ENCODE measurements at places on chromosomes 4 and X.

GRCh38 chr4:176805155-176805554 lies 12.4 kb upstream of the VEGFC start:
- DNase-seq: no peak

DNA sequence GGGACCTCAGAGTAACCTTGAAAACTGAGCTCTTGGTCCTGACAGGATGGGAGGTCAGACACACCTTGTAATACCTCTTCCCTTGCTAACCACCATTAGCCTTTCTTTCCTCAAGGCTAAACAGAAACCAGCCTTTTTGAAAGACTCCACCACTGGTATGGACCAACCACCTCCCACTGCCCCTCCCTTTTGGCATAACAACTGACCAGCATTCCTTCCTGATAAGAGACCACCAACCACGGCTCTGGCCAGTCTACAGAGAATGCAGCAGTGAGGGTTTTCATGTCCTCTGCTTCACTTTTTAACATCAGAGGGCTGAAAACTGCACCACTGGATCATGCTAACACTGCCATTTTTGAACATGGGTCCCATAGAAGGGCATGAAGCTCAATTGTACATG lies 100.2 kb upstream of the MID1IP1 start:
- no peak for DNase-seq

GRCh38 chr4:155877971-155878370 lies 11.9 kb upstream of the ASIC5 start:
- no peak for DNase-seq

DNA sequence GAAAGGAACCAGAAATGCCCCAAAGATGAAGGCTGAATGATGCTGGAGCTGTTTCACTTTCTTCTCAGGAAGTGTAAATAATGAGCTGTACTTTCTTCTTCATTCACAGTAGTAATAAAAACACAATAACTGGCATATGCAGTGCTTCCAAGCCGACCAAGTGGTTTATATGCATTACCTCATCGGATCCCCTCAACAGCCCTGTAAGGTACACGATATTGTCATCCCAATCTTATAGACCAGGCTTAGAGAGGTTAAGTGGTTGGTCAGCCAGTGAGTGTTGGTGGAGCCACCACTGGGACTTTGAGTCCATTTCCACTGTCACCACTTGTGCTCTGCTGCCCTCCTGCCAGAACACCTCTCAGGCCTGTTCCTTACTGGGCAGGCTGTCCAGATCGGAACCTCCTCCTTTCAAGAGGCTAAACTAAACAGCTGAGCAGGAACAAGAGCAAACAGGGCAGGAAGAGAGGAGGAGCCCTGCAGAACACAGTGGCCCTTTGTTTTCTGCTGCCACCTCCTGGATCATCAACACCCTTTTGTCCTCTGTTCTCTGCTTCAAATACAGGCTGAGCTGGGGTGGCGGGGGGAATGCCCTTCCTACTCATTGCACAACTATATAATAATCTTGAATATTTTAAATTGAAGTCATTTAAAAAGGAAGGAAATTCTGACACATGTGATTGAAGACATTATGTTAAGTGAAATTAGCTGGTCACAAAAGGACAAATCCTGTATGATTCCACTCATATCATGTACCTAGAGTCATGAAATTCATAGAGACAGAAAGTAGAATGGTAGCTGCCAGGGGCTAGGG lies 112.5 kb upstream of the ATP6AP2 start:
- peak; percentile 1 for DNase-seq

GRCh38 chrX:39602195-39602594 lies 495.6 kb downstream of the BCOR start:
- DNase-seq: no peak

- DNase-seq: no peak
These were observed 151.0 kb downstream of the VCX3A start for GRCh38 chrX:6383917-6384316.

- DNase-seq: no peak
These were observed 36.4 kb downstream of the CCDC149 start for GRCh38 chr4:24876431-24876830.

DNA sequence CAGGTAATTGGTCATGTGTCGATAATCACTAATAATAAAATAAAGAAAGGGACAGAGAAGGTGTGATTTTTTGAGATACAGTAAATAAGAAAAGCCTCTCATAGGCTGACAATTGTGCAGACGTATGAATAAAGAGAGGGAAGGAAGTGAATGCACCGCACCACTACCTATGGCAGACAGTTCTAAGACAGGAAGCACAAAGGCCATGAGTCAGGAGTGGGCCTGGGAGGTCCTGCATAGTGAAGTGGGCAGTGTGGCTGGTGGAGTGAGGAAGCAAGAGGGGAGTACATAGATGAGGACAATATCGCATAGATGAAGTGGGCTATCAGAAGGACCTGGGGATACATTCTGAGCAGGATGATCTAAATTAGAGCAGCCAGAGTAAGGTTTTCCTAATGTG lies 75.6 kb downstream of the BMP3 start:
- no peak for DNase-seq

GRCh38 chr4:116881077-116881476 lies 204.3 kb downstream of the TRAM1L1 start:
- DNase-seq: no peak

- no peak for DNase-seq
These were observed at the start of gene RBM47 for GRCh38 chr4:40629401-40630334. RBM47 (minus strand) TSS chr4:40629864; CDS start chr4:40438893, 190,971 bp downstream.

DNA sequence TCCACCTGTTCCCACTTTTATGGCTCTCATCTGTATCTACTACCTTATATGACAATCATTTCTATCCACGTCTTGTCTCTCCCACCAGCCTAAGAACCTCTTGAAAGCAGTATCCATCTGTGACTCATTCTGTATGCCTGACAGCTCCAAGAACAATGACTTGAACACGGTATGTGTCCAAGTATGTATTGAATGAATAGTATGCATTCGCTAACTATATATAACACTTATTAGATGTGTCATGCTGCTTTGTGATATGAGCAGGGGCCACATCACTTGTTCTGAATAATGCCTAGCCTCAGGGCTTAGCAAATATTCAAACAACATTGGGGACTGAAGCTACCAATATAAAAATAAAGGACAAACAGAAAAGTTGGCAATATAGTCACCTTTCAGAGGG lies 4.9 kb downstream of the OPHN1 start:
- no peak for DNase-seq

GRCh38 chrX:40410859-40411258 lies 169.9 kb upstream of the ATP6AP2 start:
- no peak for DNase-seq

GRCh38 chrX:131081772-131082740 lies 23.9 kb downstream of the ARHGAP36 start:
- no peak for DNase-seq

DNA sequence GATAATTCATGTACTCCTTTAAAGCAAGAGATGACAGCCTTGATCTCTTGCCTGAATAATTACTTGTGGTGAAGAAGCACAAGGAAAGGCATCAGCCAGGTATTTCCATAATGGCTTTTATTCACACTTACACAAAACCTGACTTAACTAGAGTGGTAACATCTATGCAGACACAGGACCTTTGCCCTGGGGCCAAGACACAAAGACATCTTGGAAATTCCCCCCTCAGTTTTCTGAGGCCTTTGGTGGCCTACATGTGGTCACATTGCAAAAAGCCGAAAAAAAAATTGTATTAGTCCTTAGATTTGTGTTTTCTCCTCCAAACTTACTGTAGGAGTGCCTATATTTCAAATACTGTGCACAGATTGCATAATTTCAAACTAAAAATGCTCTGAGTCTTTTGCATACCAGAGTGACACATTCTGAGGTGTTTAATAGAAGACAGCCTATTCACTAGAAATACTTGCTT lies 172.4 kb downstream of the PDGFC start:
- no peak for DNase-seq

DNA sequence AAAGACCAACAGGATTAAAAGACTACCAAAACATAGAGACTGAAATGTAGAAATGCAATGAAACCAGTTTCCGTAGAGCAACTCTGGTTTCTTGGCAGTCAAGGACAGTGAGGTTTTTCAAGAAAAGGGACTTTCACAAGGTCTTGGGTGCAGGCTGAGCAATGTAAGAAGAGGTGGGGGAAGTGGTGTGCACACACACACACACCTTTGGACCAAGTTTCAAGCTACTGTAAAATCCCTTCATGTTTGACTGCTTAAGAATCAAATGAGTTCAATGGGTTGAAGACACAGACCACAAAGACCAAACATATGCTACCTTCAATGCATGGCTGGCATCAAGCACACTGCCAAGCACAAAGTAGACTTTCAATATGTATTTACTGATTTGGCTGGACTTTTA lies 17.8 kb upstream of the MCF2 start:
- no peak for DNase-seq

GRCh38 chr4:146029939-146030710 lies 91.5 kb upstream of the ZNF827 start:
- DNase-seq: no peak

DNA sequence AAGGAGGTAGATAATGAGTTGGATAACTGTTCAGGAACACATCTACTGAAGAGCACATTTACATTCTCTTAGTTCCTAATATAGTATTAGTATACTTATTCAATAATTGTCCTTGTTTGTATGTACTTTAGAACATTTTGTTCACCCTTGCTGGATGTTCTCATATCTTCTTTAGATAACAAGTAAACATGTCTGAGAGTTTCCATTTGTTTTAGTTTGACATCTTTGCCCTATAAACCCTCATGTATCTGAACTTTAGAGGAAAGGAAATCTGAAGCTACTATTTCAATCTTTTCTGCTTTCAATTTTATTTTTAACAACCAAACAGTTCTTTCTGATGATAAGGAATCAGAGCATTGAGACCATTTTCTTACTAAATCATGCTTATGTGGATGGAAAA lies 518.6 kb downstream of the RPA4 start:
- DNase-seq: no peak

GRCh38 chr4:7155590-7156071 lies 36.7 kb upstream of the SORCS2 start:
- no peak for DNase-seq

- DNase-seq: peak; percentile 7
These were observed 104.4 kb upstream of the RAB40AL start for GRCh38 chrX:102832661-102833060.

DNA sequence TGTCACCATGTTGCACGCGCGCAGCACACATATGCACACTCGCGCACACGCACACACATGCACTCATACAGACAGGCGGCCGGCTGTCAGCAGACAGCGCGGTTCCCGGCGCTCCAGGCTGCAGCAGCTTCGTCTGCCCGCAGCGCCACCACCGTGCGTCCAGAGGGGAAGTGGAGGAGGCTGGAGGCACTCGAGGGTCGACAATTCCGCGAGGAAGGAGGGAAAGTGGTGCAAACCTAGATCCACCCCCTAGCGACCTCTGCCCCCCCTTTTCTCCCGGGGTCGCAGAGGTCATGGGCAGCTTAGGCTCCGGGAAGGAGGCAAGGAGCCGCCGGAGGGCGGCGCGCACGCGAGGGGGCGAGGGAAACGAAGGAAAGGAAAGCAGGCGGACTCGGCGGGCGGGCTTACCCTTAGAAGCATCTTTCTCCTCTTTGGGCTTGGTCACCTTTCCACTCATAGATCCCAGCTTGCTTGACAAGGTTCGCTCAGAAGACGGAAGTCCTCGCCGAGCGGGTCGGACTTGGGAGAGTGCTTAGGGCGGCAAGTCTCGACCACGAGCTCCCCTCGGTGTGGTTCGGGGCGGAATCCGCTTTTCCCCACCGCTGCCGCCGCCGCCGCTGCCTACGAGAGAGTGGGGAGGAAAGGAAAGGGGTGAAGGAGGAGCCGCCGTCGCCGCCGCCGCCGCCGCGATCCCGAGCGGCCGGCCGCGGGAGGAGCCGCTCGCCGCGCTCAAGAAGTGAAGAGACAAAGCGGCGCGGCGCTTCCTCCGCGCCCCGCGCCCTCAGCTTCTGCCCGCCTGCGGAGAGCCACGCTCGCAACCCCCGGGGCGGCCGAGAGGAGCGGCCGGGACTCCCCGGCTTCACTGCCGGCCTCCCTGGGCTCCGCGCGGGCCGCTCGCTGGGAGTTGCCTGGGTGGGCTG lies 326.6 kb upstream of the F9 start:
- peak; percentile 18 for DNase-seq

DNA sequence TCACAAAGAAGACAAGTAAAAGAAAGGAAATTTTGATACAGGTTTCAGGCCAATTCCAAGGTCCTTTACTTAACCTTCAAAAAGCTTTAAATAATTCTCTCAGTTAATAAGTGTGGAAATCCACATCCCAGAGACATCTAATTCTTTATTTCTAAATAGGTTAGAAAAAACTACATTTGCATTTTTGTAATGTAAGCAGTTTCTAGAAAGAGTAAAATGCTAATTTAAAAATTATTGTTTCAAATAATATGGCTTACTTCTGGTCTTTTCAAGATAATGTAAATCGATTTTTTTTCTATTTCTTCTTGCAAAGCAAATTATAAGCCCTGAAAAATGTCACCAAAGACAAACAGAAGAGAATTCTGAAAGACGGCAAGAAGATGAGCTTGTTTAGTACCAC lies 180.4 kb upstream of the HHIP start:
- DNase-seq: no peak

DNA sequence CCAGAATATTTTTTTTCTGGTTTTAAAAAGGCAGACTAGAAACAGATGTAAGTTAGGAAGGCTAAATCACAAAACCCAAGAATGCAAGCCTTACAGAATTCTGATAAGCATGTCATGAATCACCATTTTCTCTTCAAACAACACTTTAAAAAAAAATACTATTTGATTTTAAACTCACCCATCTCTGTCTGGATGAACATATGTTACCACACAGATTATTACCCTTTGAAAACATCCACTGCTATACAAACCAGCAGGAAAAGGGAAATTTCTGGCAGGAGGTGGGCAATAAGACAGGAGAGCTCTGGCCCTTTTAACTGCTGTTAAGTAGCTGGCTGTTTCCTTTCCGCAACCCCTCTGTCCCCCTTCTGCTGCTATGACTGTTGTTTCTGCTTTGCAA lies 317.7 kb upstream of the NOCT start:
- no peak for DNase-seq

DNA sequence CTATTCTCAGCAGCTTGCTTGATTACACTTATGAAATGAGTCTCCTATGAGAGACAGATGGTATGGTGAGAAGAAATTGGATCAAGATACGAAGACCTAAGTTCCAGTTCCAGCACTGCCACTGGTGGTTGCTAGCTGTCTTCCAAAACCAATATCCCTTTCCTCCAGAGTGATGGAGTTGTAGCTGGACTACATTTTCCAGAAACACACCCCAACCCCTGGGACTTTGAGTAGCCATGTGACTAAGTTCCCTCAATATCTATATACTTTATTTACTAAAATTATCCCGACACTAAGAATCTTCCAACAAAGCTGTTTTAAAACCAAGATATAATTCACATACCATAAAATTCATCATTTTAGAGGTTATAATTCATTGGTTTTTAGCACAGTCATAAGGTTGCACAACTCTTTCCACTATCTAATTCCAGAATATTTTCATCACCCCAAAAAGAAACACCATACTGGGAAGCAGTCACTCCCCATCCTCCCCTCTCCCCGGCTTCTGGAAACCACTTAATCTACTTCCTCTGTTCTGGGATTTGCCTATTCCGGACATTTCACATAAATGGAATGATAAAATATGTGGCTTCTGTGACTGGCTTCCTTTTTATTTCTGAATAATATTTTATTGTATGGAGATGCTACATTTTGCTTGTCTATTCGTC lies 118.0 kb downstream of the MANBA start:
- DNase-seq: no peak

GRCh38 chr4:106414366-106414765 lies 45.8 kb upstream of the GIMD1 start:
- no peak for DNase-seq

All from NCI-H1930 (cell line).